CD8-positive, alpha-beta memory T cell (primary cell): ENCODE measurements at places on chromosomes 4 and X. TPM values are rescaled to one million over a fixed set of nuclear protein-coding genes. Genes with fewer than 3 reads are reported as not detected.

DNA sequence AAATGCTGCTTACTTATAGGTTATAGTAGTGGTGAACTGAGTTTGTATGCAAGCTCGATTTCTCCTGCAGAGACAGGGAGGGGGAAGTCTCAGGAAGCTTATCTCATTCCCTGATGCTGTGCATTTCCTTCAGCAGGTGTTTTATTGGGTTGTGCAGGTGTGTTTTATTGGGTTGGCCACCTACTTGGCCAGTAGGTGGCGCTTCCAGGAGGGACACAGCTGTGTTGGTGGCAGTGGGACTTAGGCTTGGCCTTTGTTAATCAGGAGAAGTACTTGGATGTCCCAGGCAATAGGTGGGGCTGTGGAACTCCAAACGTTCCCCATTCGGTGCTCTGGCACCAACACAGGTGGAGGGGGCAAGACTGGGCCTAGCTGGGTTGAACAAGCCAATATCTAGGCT is 196.0 kb upstream of the DCAF8L1 start:
- H3K4me1 ChIP-seq: no peaks in the 10 kb centered on the region
- H3K27me3 ChIP-seq: no peaks in the 10 kb centered on the region
- H3K4me3 ChIP-seq: no peak overlapping the region
- DNase-seq: no peak
- H3K36me3 ChIP-seq: no peaks in the 10 kb centered on the region

DNA sequence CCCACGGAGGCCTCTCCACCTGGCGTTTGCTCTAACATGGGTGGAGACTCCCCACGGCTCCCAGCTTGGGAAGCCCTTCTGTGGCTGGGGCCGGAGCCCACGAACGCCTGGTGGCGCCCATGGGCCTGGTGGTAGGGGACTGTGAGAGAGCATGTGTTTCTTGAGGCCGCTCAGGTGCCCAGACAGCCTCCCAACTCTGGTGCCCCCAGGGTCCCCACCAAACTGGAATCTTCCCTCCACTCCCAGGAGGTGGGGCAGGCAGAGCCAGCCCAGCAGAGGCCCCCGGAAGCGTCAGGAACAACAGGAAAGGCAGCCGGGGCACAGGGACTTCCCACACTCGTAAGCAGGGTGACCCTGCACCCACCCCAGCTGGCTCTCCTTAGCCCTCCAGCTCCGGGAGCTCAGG is 33.3 kb upstream of the FGFR3 start:
- no peaks in the 10 kb centered on the region for H3K27me3 ChIP-seq
- no peaks in the 10 kb centered on the region for H3K36me3 ChIP-seq
- no peak overlapping the region for H3K4me3 ChIP-seq
- H3K27ac ChIP-seq: no peak overlapping the region
- no peak for DNase-seq

DNA sequence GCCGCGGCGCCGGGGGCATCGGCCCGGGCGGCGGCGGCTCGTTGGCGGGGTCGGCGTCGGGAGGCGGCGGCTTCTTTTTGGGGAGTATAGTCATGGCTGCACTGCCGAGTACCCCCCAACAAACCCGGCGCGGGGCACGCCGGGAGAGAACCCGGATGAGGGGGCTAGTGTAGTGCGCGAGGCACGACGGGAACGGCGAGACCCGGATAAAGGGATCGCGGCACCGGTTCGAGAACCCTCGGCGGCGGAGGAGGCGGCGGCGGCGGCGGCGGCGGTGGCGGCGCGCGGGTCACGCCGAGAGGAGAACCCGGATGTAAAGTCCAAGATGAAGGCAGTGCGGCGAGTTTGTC is at the start of gene OTUD5:
TSS of gene OTUD5 (minus strand) at position 131 of the 350 bp plus-strand sequence. CDS start at position 94, 37 bp downstream.
- peak; percentile 73 for DNase-seq
- peak within 1 kb of the TSS; percentile 88 for H3K4me3 ChIP-seq
- H3K27ac ChIP-seq: peak within 1 kb of the TSS; percentile 100
- H3K4me1 ChIP-seq: peaks cover 46% of the 10 kb centered on the region

DNA sequence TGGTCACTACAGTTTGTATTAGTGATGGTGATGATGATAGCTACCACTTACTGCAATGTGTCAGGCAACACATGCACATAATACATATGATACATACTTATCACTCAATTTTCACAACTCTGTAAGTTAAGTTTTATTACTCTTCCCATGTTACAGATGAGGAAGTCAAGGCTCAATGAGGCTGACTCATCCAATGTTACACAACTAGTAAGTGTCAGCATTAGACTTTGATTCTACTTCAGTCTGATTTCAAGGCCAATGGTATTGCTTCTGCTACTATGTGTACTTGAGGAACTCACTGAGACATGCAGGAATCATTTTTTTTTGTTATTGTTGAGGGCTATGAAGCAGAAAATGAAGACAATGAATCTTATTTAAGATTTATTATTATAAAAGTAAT is 96.4 kb upstream of the TRPC5OS start:
- DNase-seq: no peak
- H3K4me3 ChIP-seq: no peak overlapping the region
- no peaks in the 10 kb centered on the region for H3K4me1 ChIP-seq
- H3K36me3 ChIP-seq: no peaks in the 10 kb centered on the region

DNA sequence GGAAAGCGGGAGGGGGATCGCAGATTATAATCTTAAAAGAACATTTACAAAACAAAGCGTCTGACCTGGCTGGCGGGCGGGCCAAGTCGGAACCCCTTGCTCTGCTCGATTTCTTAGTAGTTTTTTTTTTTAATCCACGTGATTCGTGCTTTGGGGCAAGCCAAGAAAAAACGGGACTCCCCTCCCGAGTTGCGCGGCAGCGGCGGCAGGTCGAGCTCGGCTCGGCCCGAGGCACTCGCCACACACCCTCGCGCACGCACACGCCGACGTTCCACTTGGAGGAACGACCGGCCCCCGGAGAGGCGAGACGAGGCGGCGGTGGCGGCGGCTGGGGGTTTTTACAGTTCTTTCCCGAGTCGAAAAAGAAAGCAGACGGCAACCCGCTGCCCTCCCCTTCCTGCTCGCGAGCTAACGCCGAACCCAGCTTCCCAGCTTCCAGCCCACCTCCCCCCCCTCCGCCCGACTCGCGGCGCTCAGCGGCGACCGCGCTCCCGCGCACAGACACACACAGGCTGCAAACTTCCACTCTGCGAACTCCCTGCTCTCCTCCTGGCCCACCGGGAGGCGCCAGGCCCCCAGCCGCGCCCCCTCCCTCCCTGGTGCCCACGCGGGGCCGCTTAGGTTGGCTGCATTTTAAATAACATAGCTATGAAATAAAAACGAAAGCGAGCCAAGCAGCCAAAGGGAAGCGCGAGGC is 1.2 kb downstream of the BCOR start:
- H3K36me3 ChIP-seq: no peaks in the 10 kb centered on the region
- peak overlapping the region; percentile 75 for H3K4me3 ChIP-seq
- H3K4me1 ChIP-seq: peaks cover 20% of the 10 kb centered on the region
- H3K27me3 ChIP-seq: no peaks in the 10 kb centered on the region
- DNase-seq: peak; percentile 64

GRCh38 chr4:56959100-56959499 is 18.3 kb downstream of the NOA1 start:
- H3K36me3 ChIP-seq: peaks cover 8% of the 10 kb centered on the region
- no peak overlapping the region for H3K27ac ChIP-seq
- DNase-seq: no peak
- H3K4me1 ChIP-seq: no peaks in the 10 kb centered on the region

- no peaks in the 10 kb centered on the region for H3K36me3 ChIP-seq
- peaks cover 8% of the 10 kb centered on the region for H3K4me1 ChIP-seq
- no peak overlapping the region for H3K4me3 ChIP-seq
- no peaks in the 10 kb centered on the region for H3K27me3 ChIP-seq
- no peak overlapping the region for H3K27ac ChIP-seq
These were observed 1.0 kb upstream of the PRDX4 start for GRCh38 chrX:23666282-23666681.

CYLC1 gene
- not detected for total RNA-seq

DNA sequence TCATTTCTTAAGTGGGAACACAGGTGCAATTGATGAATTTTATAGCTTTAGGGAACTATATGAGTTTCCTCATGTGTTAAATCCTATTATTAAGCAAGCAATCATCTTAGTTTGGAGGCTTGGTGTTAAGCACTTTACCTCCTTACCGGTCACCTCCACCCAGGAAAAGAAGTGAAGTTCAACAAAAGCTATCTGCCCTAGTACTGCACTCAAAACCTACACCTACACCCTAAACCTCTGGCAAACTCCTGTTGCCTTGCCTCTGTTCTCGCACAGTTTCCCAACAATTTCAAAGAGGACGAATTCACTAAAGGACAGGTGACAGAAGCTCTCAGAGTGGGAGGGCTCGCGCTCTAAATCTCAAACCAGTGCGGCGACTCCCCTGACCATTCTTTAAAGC is 85.7 kb upstream of the TENT5D start:
- H3K36me3 ChIP-seq: no peaks in the 10 kb centered on the region
- H3K4me3 ChIP-seq: no peak overlapping the region
- no peak for DNase-seq
- no peak overlapping the region for H3K27ac ChIP-seq

CT45A7 gene
- total RNA-seq: not detected

- H3K4me3 ChIP-seq: no peak overlapping the region
- no peaks in the 10 kb centered on the region for H3K27me3 ChIP-seq
- H3K27ac ChIP-seq: no peak overlapping the region
- DNase-seq: no peak
- peaks cover 42% of the 10 kb centered on the region for H3K4me1 ChIP-seq
These were observed 4.5 kb downstream of the MED28 start for GRCh38 chr4:17618926-17619325.

NSDHL gene
- total RNA-seq: 20.3 TPM

DNA sequence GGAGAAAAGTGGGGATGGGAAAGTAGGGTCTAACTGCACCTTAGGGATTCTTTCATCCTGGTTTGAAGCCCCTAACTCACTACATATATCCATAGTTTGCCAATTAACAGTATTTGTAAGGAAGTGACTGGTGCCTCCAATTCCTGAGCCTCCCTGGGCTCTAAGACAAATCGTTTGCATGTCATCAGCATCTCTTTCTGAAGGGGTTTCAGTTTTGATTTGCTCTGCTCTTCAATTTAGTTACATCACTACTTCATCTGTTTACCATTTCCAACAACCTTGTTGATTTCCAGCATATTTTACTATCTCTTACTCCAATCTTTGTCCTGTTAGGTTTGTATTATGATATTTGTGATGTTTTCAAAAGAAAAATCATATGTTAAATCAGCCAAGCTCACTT is 15.5 kb upstream of the DDX60 start:
- no peaks in the 10 kb centered on the region for H3K27me3 ChIP-seq
- DNase-seq: no peak
- no peaks in the 10 kb centered on the region for H3K36me3 ChIP-seq
- no peak overlapping the region for H3K27ac ChIP-seq

- no peak overlapping the region for H3K27ac ChIP-seq
- H3K27me3 ChIP-seq: no peaks in the 10 kb centered on the region
- H3K4me1 ChIP-seq: no peaks in the 10 kb centered on the region
- no peak for DNase-seq
- no peak overlapping the region for H3K4me3 ChIP-seq
These were observed 6.6 kb downstream of the TECRL start for GRCh38 chr4:64402684-64403083.

SHROOM2 gene
- total RNA-seq: not detected

DNA sequence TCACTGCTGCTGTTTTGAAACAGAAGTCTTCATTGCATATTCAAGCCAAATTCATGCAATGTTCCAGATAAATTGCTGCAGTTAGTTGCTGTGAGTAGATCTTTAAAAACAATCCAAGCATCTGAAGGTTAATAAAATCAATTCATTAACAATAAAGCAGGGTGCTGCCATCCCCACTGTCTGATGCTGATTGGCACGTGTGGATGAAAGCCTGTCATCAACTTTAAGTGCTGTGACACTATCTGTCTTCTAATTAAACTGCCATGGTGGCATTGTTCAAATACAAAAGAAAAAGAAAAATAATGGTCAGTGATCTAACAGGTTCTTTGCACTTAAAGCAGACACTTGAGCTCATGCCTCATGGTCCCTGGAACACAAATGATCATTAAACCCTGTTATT is 63.0 kb upstream of the MND1 start:
- DNase-seq: no peak
- no peaks in the 10 kb centered on the region for H3K36me3 ChIP-seq
- no peak overlapping the region for H3K4me3 ChIP-seq
- no peaks in the 10 kb centered on the region for H3K4me1 ChIP-seq
- no peaks in the 10 kb centered on the region for H3K27me3 ChIP-seq

GYG2 gene
- total RNA-seq: not detected

DNA sequence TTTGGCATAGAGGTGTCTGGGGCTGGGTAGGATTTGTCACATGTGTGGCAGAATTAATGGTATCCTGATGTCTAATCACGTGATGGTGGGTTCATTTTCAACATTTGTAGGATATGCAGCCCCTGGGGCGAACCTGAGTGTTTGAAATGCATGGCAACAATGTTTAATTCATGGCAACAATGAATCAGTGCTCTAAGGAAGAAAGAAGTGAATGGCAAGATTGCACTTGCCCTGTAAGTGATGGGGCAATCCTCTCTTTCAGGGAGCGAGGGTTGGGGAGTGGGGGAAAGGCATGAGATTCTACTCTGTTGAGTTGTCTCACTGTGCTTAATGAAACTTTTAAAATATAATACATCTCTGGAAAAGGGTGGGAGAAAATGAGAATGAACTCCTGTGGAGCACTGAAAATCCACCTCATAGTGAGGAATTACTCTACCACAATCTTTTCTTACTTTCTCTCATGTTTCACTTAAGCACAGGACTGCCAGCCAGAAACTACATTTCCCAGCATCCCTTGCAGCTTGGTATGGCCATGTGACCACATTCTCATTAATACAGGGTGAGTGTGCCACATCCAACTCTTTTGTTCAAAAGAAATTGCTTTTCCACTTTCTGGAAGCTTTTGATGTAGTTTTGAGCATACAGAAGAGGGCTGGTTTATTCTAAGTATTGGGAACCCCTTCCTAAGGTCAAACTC is 64.0 kb upstream of the PGM2 start:
- no peaks in the 10 kb centered on the region for H3K27me3 ChIP-seq
- no peak overlapping the region for H3K4me3 ChIP-seq

DNA sequence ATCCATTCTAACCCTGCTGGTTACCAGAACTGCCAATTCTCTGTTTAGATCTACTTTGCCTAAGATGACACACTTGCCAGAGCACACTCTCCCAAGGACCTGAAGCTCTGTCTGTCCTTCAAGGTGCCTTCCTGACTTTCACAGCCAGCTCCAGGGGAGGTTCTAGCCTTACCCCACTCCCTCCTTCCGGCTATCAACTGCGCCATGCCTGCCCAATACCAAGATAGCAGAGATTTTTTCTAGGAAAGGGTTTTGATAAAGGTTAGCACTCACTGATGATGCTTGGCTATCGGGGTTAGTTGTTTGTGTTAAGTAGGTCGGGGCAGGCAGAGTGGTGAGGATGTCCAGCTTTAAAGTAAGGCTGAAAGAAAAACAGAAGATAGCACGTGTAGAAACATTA is 14.3 kb downstream of the ALPK1 start:
- H3K36me3 ChIP-seq: no peaks in the 10 kb centered on the region
- no peak overlapping the region for H3K4me3 ChIP-seq
- no peak for DNase-seq
- H3K27me3 ChIP-seq: no peaks in the 10 kb centered on the region

ZDHHC15 gene
- total RNA-seq: 0.04 TPM
